ENCODE measurements at places on chromosomes 4 and X. TPM values are rescaled to one million over a fixed set of nuclear protein-coding genes. Genes with fewer than 3 reads are reported as not detected.

TRPC5OS gene
- not detected for total RNA-seq

ATOH1 gene
- total RNA-seq, result not detected

SLC9B1 gene
- total RNA-seq, result not detected

CFP gene
- 0.56 TPM for total RNA-seq

CFAP47 gene
- total RNA-seq, result not detected

SPANXD gene
- total RNA-seq, result not detected

TREX2 gene
- total RNA-seq, result not detected

LANCL3 gene
- total RNA-seq, result under 0.01 TPM

ATP6AP1 gene
- 60.7 TPM for total RNA-seq

SSX1 gene
- total RNA-seq, result not detected

UNC5C gene
- total RNA-seq, result 11.4 TPM

UCP1 gene
- total RNA-seq, result not detected

LRCH2 gene
- total RNA-seq, result 21.7 TPM

RRH gene
- 0.13 TPM for total RNA-seq

SPACA5 gene
- total RNA-seq, result not detected

CSAG1 gene
- total RNA-seq, result not detected

NLRP2B gene
- not detected for total RNA-seq

TMEM128 gene
- total RNA-seq, result 24.3 TPM

HPSE gene
- total RNA-seq, result 0.64 TPM

NOX1 gene
- total RNA-seq, result not detected

MYL5 gene
- 2.1 TPM for total RNA-seq

RIPPLY1 gene
- not detected for total RNA-seq

PRPS2 gene
- total RNA-seq, result 30.8 TPM

TMPRSS11B gene
- total RNA-seq, result not detected

KLHL13 gene
- 4.1 TPM for total RNA-seq

MAGEE2 gene
- total RNA-seq, result not detected

PARM1 gene
- total RNA-seq, result 0.65 TPM

HSFX3 gene
- total RNA-seq, result not detected

FGFR3 gene
- total RNA-seq, result 0.88 TPM

SOD3 gene
- 2.7 TPM for total RNA-seq

MAGED4 gene
- 64.9 TPM for total RNA-seq

IGFBP7 gene
- total RNA-seq, result 215 TPM

KLB gene
- total RNA-seq, result not detected

MID1IP1 gene
- 88.7 TPM for total RNA-seq

BTK gene
- total RNA-seq, result not detected
